ENCODE measurements at places on chromosomes 6 and 20.

DNA sequence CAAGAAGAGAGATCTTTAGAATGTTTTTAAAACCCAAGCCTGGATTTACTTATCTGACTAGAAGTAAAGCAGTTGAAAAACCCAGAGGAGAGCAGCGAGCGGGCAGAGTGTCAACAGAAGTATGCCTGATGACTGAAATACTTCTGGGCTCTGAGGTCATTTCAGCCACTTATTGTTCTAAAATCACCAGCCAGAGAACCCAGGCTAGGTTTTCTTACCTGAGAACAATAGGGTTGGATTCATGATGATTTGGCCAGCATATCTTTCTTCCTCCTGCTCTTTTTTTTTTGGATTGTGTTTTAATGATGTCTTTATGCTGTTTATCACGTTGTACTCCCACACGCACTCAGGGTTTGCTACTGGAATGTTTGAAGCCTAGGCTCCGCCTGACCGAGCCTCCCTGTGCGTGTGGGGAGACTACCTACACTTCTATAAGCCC lies 63.0 kb upstream of the KIF25 start:
- no peak for DNase-seq

DNA sequence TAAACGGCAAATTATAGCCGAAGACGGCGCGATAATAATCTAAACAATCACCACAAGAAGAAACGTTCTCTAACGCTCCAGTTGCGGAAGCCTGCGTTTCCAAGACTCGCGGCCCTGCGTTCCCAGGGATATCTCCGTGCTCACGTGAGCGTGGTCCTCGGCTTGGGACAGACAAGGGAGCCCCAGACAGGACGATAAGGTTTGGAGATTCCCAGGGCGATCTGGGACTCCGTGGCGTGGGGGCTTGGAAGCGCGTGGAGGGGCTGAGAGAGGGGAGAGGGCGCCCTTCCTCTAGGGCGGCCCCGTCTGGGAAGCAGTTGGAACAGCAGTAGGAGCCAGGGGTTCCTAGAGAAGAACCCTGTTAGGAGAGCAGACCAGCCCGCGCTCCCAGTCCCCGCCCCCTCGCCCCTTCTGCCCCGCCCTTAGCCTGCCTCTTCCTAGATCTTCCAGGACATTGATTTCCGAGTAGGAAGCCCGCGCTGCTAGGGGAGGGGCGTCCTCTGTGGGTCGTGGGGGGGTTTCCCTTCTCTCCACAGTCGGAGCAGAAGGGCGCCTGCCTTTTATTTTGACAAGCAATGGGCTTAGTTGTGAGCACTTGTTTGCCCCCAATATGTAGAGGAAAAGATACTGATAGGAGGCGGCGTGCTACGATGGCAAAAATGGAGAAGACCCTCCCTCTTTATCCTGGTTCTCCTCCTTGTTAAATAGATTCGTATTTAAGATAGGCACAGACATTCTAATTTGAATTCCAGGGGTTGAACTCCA lies 10.6 kb downstream of the NRN1 start:
- peak; percentile 40 for DNase-seq

- DNase-seq = no peak
These were observed 55.7 kb upstream of the NOP56 start for GRCh38 chr20:2596673-2597279.

DNA sequence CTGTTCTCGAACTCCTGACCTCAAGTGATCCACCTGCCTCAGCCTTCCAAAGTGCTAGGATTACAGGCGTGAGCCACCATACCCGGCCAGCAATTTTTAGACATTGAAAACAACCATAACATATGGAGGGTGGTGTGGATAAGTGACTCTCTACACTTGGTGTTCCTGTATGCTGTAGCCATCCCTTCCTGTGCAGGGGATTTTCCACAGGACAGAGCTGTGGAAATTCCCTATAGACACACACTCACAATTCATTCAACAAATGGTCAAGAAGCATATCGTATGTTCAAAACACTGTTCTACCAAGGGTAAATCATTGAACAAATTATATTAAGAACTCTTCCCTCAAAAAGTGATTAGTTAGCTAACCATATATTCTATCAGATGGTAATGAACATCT lies 6.3 kb downstream of the BTN2A1 start:
- DNase-seq = no peak

- no peak for DNase-seq
These were observed 144.5 kb upstream of the DST start for GRCh38 chr6:56787209-56787608.

- DNase-seq = no peak
These were observed 77.1 kb upstream of the CDYL start for GRCh38 chr6:4698901-4699659.

GRCh38 chr6:169157197-169158148 lies 96.2 kb downstream of the THBS2 start:
- DNase-seq = no peak

GRCh38 chr6:33165581-33166258 lies 26.5 kb downstream of the COL11A2 start:
- DNase-seq = no peak

DNA sequence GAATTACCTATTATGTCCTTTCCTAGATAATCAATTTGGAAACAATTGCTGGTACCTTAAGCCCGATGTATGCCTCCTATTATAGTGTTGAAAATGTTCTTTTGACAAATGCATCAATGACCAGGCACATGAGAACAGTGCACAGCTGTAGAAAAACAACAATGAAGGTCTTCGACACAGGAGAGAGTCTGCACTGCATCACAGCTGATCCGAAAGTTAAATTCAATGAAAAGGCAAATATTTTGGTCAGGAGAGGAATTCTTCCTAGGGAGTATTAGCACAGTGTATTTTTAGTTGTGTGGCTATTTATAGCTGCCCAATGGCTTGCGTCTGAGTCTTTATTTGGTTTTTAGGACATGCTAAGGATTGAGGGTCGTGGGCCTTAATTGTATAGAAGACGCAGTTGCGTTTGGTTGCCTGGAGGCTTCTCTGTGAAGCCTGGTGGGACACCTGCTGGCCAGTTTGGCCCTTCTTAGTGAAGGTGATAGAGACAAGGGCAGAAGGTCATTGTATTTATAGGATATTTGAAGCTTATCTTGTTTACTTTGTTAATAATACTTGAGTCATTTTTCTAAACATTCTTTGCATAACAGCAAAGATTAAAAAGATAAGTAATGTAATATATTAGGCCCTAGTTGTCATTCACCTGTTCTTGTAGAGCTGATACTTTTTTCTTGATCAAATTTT lies 72.3 kb downstream of the CDYL start:
- no peak for DNase-seq

GRCh38 chr6:144143878-144144277 lies 6.4 kb upstream of the STX11 start:
- no peak for DNase-seq

DNA sequence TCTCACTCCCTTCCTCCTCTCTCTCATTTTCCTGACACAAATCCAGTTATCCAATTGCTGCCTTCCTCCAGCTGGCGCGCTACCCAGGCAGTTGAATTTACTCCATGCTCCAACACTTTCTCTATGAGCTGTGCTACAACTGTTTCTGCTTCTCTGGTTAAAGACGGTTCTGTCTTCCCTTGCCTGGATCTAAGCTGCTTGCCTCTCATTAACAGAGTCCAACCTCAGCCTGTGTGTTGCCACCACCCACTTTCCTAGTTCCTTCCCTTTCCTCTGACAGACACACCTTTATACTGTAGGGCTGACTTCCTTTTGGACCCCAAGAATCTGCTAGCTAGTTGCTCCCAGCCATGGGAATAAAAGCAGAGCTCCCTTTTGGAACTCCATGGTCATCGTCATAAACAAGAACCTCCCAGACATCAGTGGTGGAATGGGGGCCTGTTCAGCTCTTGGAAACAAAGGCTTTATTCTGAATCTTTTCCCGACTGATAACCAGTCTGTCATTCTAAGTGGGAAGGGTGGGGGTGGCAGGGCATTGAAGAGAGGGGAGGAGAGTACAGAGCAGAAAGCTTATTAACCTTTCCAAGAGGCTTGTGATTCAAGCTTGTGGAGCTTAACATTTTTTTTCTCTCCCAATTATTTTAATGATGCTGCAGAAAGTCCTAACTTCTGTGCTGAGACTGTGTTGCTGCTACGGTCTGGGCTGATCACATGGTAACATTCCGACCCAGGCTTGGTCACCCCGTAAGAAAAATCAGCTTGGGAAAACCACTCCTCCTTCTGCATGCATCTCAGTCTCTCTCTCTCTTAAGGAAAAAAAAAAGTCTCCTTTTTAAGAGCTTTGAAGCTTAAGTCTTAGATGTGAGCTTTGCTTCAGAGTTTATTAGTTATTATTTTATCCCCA lies 31.3 kb upstream of the BMP2 start:
- no peak for DNase-seq

- no peak for DNase-seq
These were observed 49.5 kb downstream of the BFSP1 start for GRCh38 chr20:17481661-17482060.

DNA sequence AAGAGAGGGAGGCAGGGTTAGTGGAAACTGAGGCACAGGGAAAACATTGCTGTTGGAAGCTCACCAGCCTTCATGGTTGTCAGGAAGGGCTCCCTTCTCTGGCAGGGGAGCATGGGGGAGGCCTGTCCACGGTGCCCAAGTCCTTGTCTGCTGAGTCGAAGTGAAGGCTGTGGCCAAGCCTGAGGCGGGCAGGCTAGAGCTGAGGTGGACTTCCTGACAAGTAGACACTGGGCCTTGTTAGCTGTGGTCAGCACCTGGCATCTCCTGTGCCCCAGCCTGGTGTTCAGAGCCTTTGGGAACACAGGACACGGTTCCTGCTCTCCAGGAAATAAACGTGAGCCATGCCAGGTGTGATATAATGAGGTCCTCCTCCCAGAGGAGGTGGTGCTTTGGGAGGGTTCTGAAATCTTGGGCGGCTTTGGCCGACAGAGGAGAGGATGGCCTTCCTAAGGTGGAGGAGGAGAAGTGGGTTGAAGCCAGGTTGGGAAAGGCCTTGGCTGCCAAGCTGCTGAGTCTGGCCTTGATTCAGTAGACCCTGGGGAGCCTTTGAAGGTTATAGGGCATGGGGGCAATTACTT lies 138.4 kb upstream of the RNF24 start:
- no peak for DNase-seq

DNA sequence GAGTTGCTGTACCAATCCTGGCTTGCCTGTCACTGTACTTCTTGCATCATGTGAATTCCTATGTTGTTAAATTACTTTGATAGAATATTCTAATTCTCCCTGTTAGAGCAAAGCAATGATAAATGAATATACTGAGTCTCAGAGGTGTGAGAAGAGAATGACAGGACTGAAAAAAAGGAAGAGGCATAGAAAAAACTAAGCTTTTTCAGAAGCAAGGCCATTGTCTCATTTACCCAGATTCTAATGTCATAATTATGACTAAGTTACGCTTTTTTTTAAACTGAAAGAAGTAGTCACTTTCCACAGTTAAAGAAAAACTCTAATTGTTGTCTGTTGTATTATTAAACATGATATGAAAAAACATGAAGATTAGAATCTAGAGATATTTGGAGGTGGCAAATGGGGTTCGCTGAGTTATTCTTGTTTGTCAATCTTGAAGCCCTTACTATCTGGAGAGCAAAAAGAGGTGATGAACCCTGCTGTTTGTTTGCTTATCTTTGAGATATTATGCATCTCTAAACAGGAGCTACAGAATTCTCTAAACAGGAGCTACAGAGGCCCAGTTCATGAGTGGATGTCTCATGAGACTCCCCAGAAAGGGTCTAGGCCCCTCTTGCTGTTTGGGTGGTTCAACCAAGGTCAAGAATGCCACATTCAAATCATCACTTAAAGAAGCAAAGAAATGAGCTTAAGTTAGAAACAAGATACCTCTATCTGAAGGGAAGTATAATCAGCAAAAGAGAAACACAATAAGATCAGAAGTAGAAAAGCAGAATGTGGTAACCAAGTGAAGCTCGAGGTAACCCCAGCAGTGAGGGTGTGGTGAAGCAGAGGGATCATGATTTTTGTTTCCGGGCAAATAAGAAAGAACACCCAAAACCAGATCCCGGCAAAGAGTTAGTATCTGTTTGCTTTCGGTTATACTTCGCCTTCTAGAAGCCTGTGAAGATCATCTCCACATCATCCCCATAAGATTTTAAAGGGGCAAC lies 33.3 kb upstream of the THEMIS start:
- DNase-seq = no peak

GRCh38 chr6:152478377-152479010 lies 158.7 kb downstream of the SYNE1 start:
- no peak for DNase-seq

- no peak for DNase-seq
These were observed 492.9 kb downstream of the PRKN start for GRCh38 chr6:162234631-162235030.

DNA sequence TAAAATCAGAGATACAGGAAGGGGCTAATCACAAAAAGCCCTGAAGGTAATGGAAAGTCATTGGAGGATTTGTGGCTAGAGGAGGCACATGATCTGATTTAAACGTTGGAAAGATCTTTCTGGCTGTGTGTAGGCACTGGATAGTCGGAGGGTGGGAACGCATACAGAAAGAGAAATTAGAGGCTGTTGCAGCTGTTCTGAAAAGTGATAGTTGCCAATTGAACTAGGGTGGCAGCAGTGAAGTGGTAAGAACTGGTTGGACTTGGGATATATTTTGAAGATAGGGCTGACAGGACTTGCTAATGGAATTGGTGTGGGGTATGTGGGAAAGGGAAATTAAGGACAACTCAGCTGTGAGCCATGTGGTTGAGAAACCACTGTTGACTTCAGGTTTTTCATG lies 223.6 kb downstream of the OGFRL1 start:
- no peak for DNase-seq

DNA sequence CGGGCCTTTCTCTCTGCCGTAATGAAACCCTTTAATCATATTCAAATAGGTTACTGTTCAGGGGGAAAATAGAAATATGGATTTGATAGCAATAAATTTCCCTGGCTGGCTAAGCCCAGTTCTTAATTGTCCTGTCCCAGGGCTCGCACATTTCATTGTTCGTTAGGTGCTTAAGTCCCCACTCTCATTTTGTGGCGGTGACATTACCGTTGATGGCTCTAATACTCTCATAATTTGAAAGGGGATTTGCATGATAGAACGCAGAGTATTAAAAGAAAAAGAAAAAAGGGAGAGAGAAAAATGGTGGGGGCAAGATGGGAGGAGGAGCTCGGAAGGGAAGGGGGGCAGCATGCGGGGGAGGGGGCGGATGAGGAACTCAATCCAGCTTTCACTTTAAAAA lies 79.1 kb upstream of the FOXP4 start:
- DNase-seq = no peak

DNA sequence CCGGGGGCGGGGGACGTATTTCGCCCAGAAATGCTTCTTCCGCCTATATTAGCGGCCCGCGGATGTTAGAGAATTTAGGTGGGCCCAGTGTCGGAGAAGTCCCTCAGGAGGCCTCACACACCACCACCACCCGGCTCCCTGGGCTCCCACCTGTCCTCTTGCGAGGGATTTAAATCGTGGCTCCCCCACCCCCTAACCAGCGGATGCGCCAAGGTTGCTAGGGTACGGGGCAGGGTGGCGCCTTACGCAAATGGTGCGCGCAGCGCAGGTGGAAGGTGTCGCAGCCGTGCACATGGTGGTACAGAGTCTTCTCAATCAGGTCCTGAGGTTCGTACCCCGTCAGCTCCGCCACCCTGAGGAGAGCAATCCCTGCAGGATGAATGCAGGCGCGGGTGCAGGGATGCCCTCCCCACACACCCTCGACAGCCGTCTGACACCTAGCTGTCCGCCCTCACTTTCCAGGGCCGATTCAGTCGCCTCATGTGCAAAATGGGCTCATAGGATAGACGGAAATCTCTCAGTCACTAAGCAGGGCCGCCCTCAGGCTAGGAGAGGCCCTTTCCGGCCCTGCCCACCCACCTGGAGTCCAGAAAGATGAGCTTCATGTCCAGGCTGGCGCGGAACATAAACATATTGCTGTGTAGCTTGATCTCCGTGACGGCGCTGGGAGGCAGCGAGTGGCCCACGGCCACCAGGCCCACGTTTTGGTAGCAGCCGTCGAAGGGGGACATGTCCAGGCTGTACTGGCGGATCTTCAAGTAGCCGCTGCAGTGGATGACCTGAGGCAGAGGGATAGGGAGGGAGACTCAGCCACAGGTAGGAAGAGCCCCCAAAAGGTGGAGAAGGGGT lies 16.6 kb downstream of the SIM1 start:
- DNase-seq = no peak
